ENCODE measurements at places on chromosomes 2 and 18.

GRCh38 chr18:7953095-7953958 lies 386.2 kb downstream of the PTPRM start:
- no peak for DNase-seq

- DNase-seq, result no peak
Measured at GRCh38 chr2:239203443-239204135, 197.2 kb downstream of the HDAC4 start.

GRCh38 chr2:174014699-174015070 lies 49.5 kb upstream of the SP3 start:
- no peak for DNase-seq

DNA sequence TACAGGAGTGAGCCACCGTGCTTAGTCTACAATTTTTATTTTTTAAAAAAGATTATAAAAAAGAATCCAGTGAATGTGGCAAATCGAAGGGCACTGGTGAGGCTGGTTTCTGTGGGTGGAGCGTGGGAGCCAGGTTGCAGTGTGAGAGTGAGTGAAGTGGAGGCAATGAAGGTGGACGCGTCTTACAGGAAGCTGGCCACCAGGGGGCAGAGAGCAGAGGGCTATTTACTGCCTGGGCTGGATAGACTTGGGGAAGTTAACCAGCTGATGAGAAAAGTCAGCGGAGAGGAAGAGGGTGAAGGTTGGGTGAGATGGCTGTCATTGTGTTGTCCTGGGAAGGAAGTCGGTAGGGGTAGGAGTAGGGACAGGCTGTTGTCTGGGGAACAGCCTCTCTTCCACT lies 6.8 kb downstream of the SCTR start:
- no peak for DNase-seq

GRCh38 chr2:98796775-98797544 lies 66.0 kb upstream of the MGAT4A start:
- no peak for DNase-seq

DNA sequence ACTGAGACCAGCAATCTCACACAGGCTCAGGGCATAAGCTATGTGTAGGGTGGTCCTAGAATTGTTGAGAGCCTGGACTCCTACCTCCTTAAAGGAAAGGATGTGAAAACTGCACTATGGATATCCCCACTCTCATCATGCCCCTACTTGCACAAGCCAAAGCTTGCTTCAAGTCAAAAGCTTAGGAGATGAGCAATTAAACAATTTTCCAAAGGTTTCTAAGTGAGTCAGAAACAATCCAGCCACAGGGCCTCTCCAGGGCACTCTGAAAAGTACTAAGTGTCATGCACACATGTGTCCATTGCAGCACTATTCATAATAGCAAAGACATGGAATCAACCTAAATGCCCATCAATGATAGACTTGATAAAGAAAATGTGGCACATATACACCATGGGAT lies 215.4 kb downstream of the AFF3 start:
- no peak for DNase-seq

DNA sequence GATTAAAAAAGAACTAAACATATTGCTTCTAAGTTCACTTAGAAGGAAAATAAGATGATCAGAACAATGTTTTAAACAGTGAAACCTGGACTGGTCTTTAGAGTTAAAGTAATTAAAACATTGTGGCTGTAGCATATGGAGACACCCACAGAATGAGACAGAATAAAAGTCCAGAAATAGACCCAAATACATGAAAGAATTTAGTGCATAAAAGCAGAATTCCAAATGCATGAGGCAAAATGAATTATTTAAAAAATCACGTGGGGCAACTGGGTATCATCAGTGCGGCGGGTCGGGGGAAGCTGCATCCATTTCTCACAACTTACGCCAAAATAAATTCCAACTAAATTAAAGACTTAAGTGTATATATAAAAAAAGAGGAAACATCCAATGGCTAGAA lies 12.1 kb downstream of the RNF149 start:
- no peak for DNase-seq

- DNase-seq, result no peak
Measured at GRCh38 chr18:70256184-70256583, 32.7 kb upstream of the SOCS6 start.

DNA sequence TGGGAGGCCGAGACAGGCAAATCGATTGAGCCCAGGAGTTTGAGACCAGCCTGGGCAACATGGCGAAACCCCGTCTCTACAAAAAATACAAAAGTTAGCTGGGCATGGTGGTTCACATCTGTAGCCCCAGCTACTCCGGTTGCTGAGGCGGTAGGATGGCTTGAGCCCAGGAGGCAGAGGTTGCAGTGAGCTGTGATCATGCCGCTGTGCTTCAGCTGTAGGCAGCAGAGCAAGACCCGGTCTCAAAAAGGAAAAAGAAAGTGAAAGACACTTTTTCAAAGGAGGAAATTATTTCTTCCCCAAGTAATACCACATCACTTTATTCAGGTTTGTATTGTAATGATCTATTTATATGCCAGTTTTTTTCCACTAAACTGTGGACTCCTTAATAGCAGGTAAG lies 35.7 kb upstream of the TAF4B start:
- peak; percentile 4 for DNase-seq
